Left kidney (tissue), 8 donors: ENCODE measurements at places on chromosomes 2 and 18.

DNA sequence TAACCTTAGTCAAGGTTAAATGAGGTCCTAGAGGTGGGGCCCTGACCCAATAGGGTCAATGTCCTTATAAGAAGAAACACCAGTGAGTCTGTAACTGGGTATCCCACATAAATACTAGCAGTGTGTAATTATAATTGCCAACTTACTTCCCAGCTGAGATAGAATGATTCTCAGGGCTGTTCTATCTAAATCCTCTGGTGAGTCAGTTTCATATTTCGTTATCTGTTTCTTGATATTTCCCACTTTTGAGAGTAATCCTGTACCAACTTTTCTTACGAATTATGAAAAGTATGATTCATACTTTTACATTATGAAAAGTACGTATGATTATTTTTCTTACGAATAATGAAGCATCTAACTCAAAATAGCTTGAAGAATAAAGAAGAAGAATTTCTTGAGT lies 546.8 kb upstream of the NETO1 start:
- no peak for DNase-seq

GRCh38 chr2:131493199-131493968 lies 1.2 kb upstream of the MZT2A start:
- DNase-seq, result no peak

DNA sequence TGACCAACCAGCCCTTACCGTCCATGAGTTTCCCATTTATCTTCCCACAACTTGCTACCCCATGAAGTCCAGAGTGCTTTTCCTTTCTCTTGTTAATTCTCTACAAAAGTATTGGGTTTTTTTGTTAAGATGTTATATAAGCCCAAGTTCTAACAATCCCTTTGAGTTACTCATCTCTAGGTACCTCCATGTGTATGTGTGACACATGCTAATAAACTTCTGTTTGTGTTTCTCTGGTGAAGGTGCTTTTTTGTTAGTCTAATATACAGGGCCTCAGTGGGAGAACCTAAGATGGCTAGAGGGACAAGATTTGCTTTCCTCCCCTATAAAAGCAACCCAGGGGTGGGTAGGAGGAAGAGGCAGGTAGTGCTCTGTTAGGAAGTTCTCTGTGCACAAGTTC lies 31.8 kb upstream of the RMDN2 start:
- DNase-seq, result no peak

DNA sequence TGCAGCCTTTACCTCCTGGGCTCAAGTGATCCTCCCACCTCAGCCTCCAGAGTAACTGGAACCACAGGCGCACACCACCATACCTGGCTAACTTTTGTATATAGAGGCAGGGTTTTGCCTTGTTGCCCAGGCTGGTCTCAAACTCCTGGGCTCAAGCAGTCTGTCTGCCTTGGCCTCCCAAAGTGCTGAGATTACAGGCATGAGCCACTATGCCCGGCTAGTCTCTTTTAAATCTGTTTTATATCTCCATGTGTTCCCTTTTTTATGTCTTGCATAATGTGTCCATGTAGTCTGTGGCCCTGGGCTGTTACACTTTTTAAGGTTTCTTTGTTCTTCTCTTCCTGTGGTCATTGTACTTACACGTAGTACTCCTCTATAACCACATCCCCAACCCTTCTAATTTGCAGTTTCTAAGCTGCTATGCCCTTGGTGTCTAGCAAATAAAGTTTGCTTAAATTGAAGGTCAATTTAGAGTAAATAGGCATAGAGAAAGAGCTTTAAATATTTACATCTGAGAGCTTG lies 168.2 kb downstream of the MCFD2 start:
- DNase-seq, result no peak

DNA sequence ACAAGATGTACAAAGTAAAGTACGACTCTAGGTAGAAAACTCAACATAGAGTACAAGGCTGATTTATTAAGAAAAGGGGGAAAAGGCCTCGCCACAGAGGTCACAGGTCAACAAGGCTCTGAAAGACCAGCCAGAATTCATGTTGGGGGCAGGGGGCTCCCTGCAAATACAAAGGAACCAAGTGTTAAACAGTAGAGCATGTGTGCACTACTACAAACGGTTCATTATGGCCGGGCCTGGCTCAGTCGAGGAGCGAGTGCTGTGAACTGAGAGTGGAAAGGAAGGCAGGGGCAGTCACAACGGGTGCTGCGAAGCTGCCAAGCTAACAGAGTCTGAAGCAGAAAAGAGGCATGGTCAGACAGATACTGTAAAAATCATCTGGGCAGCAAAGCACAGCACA lies 77.1 kb downstream of the MBOAT2 start:
- no peak for DNase-seq

DNA sequence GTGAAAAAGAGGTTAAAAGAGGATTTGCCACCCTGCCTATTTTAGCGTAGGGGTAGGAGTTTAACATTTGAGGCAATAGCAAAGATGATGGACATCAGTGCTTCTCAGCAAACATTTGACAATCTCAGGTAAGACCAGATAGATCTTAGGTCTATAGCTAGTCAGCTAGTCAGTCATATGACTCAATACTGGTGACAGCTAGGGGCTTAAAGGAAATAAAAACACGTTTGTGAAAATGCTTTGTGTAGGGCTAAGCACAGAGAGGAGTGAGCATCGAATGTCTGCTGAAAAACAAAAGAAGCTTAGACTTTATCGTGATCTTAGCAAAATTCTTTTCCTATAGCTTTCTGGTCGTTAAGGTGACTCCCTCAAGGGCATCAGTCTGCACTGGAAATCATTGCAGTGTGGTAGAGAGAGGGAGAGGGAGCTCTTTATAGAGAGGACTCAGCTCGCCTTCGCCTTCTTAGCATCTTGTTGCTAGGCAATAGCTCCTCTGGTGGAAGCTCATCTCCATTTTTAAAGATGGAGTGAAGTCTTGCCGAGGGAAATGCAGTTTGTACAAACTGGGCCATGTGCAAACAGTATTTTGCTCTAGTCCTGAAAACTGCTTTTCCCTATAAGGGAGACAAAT lies 62.8 kb upstream of the SLC38A11 start:
- DNase-seq, result no peak

GRCh38 chr2:129709001-129709955 lies 270.2 kb upstream of the RAB6C start:
- DNase-seq, result no peak

- DNase-seq, result no peak
Measured at GRCh38 chr18:9952633-9953416, 39.0 kb downstream of the VAPA start.
